ENCODE measurements at places on chromosomes 4 and X.

DNA sequence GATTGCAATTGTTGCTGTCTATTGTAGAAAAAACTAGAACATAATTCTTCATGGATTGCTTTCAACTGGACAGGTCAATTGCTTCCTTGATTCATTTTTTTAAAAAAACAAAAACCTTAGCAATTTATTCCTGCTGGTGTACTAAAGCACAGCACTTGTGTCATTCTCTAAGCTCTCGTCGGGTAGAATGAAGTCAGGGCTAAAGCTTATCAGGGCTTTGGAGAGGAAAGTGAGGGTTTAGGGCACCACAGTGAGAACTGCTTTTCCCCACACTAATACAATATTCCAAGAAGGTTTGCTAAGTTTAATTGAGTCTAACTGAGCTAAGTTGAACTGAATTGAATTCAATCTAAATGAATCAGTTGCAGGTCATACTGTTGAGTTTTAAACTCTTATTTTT lies 76.4 kb upstream of the TLR3 start:
- DNase-seq, result no peak

DNA sequence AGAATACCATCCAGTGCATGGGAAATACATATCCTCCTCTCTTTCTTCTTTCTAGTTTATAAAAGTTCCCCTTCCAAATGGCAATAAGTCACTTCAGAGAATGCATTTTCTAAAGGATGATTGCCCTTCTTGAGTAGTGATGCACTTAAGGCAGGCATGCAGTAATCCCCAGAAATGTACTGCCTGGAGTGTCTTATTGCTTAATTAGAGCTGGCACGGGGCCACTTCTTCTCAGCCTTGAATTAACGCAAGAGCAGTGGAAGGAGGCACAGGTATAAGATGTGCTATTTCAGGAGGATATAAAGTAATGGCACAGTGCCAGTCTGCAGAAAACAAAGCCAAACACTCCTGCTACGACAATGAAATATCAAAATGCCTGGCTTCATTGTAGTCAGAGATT lies 371.4 kb upstream of the FAM241A start:
- no peak for DNase-seq

- DNase-seq, result no peak
These were observed 7.0 kb downstream of the CYBB start for GRCh38 chrX:37786624-37787422.

- no peak for DNase-seq
These were observed 417.0 kb downstream of the AFF2 start for GRCh38 chrX:148917441-148917840.

DNA sequence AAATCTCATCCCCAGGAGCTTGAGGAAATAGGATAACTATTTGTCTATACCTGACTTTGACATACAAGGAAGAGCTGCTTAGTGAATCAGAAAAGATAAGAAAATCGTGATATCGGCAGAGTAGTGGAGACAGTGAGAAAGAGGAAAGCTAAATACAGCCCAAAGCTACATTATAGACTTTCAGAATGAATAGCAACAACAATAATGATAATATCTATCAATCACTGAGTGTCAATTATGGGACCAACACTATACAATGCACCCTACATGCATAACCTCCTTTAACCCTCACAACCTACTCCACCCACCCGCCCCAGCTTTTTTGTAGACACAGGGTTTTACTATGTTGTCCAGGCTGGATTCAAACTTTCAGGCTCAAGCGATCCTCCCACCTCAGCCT lies 205.1 kb downstream of the PPP3CA start:
- DNase-seq, result no peak

DNA sequence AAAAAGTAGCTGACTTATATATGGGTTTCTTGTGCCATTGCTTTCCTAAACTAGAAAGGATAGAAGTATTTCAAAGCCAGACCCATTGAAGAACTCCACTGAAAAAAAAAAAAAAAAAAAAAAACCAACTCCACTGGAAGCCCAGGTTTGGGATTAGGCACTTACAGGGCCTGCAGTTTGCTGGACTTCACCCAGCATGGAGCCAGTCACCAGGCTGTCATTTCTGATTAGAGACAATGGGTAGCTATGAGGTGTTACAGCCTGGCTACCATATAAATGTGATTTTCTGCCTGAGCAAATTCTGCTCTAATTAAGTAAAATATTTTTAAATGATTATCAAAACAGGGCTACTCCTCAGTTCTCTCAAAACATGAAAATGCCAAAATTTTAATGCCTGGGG lies 49.5 kb downstream of the HS6ST2 start:
- no peak for DNase-seq

DNA sequence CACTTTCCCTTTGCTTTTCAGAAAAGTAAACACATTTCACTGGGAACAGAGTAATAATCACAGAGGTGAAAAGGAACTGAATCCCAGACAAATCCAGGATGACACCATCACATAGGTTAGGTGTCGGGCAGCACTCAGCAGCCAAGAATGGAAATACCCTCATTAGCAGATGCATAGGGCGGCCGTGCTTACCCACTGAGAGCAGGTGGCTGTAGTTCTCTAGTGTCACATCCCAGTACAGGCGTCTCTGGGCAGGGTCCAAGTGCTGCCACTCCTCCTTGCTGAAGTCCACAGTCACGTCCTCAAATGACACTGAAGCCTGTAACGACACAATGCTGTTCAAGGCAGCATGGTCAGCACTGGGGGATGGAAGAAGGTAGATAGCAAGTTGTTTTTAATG lies 26.9 kb downstream of the ZNF41 start:
- no peak for DNase-seq
